ENCODE measurements at places on chromosomes 7 and 10.
A peak's percentile ranks its signal among the peaks of the same experiment; 100 is the strongest.

DNA sequence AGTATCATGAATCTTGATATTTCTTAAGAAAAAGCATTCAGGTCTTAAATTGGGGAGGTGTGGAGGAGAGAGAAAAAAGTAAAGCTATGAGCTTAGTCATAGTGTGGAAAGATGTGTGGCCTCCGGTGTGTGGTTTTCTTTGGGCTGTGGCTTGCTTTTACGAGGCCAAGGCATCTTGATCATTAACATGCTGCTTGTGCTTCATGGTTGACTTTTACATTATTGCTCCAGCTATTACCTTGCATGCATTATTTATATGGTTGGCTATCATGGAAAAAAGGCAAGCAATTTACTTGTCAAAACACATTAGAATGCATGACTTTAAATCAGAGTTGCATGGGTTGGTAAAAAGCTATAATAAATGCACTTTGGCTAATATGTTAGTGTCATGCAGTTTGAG, 300.7 kb upstream of the ADARB2 start:
- DNase-seq = no peak

- DNase-seq = no peak
These were observed 40.7 kb downstream of the TACC2 start for GRCh38 chr10:122029499-122030199.

GRCh38 chr7:2761131-2761624, 73.2 kb downstream of the AMZ1 start:
- DNase-seq = no peak

DNA sequence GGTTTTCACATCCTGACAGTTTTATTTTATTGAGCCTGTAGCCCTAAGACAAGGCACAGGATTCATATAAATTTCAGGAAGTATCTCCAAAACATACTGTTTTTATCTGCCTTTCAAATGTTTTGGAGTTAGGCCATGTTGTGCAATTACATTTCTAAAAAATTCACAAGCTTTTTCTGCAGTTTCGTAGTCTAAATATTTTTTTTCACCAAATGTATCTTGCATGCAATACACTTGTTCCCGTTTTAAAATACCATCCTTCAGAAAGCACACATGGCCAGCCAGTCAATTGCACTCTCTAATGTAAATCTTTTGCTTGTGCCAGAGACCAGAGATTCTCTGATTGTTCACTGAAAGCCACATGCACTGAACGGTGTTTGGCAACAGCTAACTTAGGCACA, 161.5 kb upstream of the PRKCQ start:
- peak; percentile 38 for DNase-seq

- DNase-seq = no peak
These were observed 1.1 kb upstream of the HSPA12A start for GRCh38 chr10:116743266-116744064.

DNA sequence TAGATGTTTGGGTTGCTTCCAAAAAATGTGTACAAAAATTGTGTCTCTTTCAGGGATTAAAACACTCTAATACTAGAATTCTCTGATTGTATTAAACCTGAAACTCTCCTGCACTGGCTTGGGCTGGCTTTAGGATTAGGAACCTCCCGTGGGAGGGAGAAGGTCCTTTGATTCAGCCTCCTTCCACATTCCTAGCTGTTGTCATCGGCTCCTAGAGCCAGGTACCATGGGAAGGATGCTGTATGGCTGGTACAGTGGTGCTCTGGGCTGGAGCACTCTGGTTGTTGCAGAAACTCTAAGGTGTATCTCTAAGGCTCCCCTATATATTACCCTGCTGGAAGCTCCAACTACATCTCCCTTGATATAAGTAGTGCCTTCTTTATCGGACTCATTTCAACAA, 245.2 kb upstream of the FOXK1 start:
- no peak for DNase-seq

DNA sequence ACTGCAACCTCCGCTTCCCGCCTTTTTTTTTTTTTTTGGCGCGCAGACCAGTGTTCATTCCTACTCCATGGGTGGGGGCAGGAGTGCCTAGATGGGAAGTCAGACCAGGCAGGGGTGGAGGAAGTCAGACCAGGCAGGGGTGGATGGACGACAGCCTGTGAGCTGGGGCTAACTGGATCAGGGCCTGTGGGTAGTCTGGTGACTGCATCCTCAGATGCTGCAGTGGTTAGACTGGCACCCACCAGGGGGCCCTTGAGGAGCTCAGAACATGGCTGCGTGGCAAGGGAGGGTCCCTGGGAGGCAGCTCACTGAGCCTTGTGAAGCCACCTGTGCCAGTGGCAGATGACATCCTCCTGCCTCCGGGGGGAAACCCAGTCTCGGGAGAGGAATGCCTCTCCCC, 35.1 kb downstream of the RCC1L start:
- DNase-seq = no peak

DNA sequence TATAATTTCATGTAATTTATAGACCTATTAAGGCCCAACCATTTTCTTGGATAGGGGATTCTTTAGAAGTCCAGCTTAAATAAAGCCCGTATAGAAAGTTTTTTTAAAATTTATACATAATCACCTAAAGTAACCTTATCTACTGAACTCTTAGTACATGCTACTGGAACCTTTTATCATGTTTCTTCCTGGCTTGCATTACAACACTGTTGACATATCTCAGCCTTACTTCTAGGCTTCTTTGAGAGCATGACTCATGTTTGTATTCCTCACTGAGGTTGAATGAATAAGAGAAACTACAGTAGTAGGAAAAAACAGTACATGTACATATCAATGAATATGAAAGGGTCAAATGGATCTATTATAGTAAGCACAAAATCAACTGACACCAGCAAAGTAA, 8.2 kb upstream of the MAGI2 start:
- no peak for DNase-seq

DNA sequence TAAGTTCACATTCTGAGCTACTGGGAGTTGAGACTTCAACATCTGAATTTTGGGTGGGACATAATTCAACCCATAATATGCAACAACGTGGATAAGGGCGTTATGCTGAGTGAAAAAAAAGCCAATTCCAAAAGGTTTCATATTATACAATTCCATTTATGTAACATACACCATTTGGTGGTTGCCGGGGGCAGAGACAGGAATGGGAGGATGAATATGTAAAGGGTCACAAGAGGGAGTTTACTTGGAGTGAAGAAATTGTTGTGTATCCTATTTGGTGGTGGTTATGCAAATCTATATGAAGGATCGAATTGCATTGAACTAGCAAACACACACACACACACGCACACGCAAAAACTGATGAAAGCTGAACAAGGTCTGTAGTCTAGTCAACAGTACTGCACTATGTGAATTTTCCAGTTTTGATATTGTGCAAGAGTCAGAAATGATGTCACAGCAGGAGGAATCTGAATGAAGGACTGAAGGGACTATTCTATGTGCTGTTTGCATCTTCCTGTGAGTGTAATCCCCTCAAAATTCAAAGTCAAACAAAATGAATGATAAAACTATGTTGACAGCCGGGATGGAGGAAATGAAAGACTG, 249.2 kb upstream of the HABP2 start:
- peak; percentile 56 for DNase-seq

- no peak for DNase-seq
These were observed 12.5 kb downstream of the ADRA2A start for GRCh38 chr10:111089293-111089692.

DNA sequence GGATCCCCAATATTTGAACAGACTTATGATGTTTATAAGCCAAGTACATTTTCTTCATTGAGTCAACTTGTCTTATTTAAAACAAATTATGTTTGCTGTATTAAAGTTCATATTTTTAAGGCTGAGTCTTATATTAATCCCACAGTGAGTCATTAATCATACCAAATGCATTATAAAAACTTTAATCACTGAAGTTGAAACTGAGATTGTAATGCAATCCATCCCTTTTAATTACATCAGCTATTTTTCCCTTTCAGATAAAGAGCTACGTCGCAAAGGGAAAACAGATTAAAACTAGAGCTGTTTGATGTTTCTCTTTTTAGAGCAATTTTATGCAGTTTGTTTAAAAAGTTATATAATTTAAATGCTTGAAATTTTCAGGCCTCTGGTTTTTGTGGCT, 183.0 kb downstream of the ARID5B start:
- DNase-seq = no peak

DNA sequence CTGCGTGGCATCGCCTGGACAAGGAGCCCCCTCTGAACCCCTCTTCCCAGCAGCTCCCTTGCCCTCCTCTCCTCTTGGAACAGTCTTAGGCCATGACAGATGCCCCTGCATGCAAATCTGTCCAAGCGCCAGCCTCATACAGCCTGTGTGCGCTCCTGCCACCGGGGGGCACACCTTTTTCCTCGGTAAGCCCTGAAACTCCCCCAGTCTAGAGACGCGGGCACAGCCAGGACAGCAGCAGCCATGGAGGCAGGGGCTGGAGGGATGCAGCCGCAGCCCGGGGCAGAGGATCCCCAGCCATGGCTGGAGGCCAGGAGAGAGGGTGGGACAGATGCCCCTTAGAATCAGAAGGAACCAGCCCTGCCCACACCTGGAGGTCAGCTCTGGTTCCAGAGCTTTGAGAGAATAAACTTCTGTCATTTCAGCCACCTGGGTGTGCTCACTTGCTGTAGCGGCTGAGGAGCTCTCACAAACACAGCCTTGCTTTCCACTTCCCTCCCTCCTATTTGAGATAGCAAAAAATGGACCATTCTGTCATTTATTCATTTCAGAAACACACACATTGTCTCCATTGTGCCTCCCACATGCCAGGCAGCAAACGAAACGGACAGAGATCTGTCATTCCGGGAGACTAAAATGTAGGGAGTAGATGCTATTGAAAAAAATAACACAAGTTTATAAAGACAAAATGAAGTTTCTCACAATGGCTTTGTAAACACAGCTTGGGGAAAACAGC, 241.5 kb downstream of the WDR37 start:
- DNase-seq = no peak

DNA sequence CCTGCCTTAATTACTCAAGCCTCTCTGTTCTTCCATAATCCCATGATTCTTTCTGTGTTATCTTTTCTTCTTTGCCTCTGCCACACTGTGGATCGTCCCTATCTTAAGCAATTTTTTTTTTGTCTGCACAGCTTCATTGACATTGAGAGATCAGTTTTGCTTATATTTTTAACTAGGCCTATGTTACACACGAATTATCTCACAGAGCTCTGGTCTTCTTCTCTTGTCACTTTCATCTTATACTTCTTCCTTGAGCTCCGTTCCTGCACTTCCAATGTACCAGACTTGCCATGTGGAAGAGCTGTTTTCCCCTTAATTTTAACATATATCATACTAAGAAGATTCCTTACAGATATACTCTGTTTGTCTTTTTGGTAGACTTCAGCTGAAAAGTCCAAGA, 106.1 kb downstream of the MAGI2 start:
- DNase-seq = no peak

DNA sequence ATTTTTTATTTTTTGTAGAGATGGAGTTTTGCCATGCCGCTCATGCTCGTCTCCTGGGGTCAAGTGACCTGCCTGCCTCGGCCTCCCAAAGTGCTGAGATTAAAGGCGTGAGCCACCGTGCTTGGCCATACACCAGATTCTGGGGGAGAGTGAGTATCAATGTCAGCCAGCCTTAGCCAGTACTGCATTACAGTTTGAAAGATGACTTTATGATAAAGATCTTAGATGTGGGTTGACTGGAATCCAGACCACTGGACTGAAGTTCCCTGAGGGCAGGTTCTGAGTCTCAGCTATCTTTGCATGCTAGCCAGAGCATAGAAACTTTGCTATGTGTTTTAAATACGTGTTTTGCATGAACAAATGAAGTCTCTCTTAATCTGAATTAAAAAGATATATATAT, 117.2 kb upstream of the EFCAB10 start:
- DNase-seq = no peak

DNA sequence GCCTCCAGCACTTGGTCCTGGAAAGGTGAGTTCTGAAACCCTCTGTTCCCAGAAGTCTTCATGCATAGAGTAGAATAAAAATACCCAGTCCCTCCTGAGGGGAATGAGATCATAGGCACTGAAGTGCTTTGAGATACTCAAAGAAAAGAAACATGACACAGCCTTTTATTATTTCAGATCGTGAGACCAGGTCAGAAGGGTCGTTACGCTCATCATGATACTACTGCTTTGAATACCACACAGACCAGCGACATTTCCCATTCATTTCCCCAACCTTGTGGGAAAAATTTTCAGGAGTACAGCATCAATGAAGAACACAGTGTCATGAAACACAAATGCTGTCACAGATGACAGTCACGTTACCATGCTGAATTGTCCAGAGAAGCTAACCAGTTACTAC, 15.0 kb downstream of the CLRN3 start:
- no peak for DNase-seq

- no peak for DNase-seq
These were observed 226.1 kb downstream of the PTEN start for GRCh38 chr10:88089498-88089897.

DNA sequence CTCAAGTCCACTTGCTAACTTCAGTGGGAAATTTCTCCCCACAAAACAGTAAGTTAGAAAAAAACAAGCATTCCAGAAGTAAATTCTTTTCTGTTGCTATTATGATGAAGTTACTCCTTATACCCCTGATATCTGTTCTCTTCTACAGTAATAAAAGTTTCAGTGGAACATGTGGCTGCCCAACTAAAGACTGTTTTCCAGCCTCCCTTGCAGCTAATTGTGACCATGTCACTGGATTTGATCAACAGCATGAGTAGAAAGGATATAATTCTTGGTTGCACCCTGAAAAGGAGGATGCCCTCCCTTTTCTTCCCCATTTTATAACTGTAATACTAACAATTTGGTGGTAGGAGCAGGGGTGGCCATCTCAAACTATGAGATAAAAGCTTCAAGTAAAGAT, 40.6 kb downstream of the IMMP2L start:
- no peak for DNase-seq

GRCh38 chr10:56547163-56547562, 186.1 kb upstream of the ZWINT start:
- no peak for DNase-seq

DNA sequence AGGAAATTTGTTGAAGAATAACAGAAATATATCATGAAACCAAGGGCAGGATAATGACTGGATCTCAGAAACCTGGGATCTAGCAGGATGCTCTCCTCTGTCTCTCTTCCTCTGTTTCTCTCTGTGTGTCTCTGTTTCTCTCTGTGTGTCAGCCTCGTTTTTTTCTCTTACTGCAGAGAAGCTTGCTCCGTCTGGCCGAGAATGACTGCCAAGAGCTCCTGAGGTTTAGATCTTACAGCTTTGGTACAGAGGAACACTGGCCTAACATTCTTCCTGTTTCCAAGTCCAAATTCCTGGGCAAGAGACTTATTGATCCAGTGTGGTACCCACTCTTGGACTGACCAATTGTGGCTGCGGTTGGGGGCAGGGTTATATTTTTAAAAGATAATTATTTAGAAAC, 564.0 kb downstream of the XPNPEP1 start:
- no peak for DNase-seq

GRCh38 chr7:28893888-28894287, 64.2 kb downstream of the TRIL start:
- DNase-seq = no peak

GRCh38 chr7:285731-286130, 4.2 kb upstream of the FOXL3 start:
- no peak for DNase-seq

- peak; percentile 31 for DNase-seq
These were observed 318.1 kb downstream of the KCNMA1 start for GRCh38 chr10:77319557-77319956.

All from suppressor macrophage (primary cell).